ENCODE measurements at places on chromosomes 7 and 10.

- DNase-seq: peak; percentile 82
Measured at GRCh38 chr7:85529201-85529600, 342.3 kb upstream of the SEMA3D start.

DNA sequence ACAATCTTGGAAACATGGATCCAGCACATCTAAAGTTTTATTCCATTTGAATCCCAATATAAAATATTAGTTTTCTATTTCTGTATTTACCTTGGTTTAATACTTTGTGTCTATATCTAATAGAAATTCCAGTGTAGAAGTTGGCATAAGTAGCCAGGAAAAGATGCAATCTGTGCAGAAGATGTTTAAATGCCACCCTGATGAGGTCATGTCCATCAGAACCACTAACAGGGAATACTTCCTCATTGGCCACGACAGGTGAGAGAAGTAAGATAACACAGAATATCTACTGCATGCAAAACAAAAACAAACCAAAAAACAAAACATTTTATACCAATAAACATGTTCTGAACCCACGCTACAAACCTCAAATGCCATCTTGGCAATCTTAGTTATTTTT is 15.7 kb downstream of the PLEKHS1 start:
- DNase-seq: no peak

DNA sequence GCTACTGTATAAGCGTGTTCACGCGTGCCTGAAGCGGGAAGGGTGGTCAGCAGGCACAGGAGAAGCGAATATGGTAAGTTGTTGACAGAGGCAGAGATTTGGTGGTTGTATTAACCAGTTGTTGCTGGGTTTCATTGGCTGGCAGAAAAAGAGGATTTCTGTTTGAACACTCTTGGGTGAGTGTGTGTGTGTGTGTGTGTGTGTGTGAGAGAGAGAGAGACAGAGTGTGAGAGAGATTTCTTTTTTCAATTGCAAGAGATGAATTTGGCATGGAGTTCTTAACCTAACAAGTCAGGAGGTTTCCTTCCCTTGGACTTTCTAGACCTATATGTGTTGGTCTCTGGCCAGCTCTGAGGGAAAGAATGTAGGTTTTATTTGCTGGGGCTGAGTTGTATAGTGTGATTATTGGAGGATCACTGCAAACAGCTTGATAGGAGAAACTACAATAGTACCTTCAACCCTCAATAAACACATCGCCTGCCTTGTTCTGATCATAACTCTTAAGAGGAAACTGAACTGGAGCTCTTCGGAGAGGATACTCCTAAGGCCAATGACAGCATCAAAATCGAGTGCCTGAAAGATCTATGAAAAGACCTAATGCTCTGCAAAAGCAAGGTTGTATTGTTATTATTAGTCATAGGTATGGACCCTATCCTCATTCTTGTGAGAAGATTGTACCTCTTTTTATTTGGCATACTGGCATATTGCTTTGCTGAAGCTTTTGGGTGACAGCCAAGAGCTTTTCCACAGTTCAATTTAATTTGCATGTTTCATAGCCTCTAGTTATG is 1.2 kb downstream of the MCU start:
- peak; percentile 23 for DNase-seq

DNA sequence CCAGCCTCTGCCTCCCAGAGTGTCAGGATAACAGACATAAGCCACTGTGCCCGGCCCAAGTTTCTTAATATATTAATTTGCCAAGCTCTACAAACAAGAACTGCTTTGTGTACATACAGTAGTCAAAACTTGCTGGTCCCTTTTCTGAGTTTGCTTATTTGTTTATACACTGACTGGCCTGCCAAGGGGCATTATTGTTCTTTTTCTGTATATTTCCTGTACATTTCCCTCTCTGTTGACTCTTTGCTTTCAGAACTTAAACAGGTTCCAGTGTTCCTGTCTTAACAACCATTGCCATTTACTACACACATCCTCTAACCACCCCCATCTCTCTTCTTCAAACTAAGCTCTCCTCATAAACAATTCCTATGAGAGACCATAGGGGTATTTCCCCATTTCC is 61.5 kb upstream of the RPA3 start:
- DNase-seq: no peak
